Hippocampal formation (tissue), 2 donors: ENCODE measurements at places on chromosomes 6 and 20.

- no peak for DNase-seq
Observed at GRCh38 chr20:16922834-16923233, 174.7 kb downstream of the OTOR start.

DNA sequence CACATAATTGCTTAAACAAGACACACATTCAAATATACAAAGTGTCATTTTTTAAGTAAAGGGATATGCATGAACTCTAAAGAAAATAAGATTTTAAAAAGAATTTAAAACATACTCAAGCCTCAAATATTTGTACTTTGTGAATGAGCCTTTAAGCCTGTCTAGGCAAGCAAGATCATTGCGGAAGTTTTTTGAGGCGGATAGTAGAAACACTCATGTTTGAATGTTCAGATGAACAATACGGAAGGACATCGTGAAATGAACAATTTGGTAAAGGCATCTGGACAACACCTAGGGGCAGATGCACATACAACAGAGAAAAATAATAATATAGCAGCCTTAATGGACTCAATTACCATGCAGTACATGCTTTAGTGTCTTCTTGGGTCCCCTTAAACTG, 928.9 kb downstream of the TFAP2A start:
- DNase-seq = no peak

DNA sequence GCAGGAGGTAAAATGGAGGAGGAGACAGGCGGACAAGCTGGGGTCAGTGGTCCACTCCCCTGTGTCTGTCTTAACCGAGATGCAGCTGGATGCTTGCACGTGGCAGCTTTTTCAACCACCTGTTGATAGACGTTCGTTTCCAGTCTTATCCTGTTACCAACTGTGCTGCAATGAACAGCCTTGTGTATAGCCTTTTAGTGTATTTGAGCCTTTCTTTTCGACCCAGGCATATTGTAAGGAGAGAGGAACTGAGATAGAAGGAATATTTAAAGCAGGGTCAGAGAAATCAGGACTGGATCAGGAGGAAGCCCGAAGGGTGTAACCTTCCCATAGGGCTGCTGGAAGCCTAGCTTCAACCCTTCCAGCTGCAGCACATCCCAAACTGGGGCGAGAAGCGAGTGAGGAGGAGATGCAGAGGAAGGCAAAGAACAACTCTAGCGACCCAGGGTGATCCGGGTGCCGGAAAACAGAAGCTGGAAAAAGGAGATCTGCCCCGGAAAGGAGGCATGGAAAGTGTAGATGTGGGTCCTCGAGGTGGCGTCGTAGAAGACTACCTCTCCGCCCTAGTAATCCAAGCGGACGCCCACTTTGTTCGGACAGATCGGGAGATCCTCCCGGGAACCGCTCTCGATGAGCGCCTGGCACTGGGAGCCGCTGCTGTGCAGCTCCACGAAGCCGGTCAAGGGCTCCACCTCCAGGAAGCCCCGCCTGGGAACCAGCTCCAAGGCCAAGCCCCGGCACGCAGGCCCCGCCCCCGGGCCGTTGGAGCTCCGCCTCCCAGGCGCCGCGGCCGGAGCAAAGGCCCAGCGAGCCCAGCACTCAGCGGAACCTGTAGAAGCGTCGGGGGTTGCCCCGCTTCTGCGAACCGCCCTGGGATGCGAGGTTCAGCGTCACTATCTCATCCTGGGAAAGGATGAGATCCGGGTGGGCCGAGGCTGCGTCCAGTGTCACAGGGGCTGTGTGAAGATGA, 11.2 kb downstream of the TRIM31 start:
- peak; percentile 83 for DNase-seq

- no peak for DNase-seq
Observed at GRCh38 chr6:106599440-106599839, 29.9 kb downstream of the RTN4IP1 start.

DNA sequence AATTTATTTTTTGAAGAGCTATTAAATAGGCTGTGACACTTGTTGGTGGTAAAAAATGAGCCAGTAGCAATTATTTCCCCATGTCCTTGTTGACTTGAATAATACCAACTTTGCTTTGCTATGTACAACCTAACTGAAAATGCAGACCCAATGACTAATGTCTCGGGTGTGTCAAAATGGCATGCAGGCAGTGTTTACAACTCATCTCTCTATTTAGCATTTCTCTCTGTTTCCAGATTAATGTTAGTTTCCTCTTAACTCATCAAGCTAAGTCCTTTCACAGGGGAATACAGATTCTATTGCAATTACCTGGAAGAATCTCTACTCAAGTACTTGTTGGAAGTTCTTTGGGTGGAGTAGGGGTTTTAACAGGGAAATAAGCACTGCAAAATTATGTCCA, 504.4 kb downstream of the BCKDHB start:
- DNase-seq = no peak

GRCh38 chr20:60142587-60142986, 184.4 kb downstream of the CDH26 start:
- DNase-seq = no peak

DNA sequence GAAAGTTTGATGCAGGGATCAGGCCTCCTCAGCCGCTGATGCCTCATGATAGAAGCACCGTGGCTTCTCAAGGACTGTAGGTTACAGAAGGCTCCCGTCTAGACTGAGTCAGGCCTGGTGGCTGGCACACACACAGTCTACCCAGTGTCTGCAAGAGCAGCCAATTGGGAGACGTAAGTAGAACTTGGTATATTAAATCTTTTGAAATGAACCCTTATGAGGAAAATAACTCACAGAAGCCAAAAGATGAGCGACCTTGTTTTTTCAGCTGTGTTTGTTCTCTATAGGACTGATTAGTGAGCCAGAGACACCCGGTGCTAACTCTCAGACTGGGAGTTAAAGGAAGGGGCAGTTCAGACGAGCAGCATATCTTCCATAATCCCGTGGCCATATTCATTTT, 5.9 kb upstream of the PDE10A start:
- DNase-seq = no peak

DNA sequence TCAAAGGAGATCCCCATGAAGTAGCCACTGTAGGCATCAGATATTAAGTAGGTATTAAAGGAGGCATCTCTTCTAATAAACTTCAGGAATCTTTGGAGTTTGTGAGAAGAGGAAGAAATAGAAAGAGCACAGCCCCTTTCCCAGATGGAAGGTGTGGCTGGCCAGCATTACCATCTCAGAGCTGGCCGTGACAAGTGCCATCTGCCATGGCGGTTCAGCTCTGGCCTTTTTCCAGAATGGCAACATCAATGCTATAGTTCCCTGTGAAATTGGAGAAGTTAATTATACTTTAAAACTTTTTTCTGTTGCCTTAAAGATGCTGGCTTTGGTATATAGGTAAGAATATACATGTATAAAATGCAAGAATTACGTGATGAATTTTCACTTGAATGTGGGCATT, 51.9 kb upstream of the MCUR1 start:
- no peak for DNase-seq

GRCh38 chr6:63236398-63236817, 25.1 kb downstream of the FKBP1C start:
- no peak for DNase-seq

- no peak for DNase-seq
Observed at GRCh38 chr20:58053391-58054055, 174.9 kb downstream of the ANKRD60 start.

DNA sequence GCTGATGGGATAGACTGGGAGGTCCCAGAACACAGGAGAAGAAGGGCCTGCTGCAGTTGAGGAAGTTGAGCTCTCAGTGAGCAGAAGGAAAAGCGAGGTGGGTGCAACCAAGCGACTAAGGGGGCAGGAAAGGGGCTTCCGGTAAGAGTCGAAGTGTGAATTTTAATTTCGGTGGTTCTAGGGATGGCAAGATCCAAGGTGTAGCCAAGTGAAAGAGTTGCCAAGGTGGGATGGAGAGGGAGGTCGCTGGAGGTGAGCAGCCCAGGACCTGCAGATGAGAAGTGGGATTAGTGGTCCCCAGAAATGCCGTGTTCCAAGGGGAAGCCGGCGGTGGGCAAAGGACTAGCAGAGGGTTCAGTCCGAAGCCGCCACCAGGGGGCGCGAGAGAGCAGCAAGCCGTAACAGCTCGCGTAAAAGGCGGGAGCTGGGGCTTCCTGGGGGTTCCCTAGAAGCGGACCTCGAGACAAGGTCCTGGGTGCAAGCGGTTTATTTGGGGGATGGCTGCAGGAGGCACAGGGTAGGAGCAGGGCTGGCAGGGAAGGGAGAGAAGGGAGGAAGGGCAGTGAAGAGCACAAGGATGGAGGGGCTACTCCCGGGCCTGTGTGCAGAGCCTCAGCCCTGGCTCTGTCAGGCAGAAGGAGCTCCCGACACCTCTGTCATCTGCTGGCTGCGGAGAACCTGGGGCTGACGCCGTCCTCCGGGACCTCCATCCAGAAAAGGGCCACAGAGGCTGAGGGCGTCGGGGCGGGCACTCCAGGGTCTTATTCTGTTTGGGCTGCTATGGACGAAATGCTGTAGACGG, 103.6 kb downstream of the PAX1 start:
- peak; percentile 1 for DNase-seq

- DNase-seq = no peak
Observed at GRCh38 chr20:53736757-53737395, 143.2 kb upstream of the ZNF217 start.

DNA sequence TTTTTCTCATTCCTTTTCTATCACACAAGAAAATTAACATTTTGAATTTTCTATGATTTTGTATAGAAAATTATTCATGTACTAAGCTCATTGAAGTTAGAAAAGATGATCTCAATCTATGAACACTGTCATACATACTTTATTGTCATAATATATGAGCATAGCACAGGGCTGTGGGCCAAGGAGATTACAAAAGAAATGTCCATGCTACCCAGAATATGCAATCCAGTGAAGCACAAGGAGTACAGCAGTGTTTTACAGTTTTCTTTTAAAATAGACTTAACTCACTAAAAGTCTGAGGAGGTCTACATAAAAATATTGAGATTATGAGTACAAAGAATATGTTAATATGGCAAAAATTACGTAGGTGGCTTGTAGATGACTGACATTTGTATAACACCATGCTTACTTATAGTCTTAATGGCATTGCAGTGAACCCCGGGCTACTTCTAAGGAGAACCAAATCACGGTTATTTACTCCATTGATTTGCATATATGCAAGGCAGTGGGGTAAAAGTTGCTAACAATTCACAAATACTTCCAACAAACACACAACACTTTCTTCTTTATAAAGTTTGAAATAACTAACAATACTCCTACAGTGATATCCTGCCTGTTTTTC, 257.1 kb downstream of the BCKDHB start:
- no peak for DNase-seq

DNA sequence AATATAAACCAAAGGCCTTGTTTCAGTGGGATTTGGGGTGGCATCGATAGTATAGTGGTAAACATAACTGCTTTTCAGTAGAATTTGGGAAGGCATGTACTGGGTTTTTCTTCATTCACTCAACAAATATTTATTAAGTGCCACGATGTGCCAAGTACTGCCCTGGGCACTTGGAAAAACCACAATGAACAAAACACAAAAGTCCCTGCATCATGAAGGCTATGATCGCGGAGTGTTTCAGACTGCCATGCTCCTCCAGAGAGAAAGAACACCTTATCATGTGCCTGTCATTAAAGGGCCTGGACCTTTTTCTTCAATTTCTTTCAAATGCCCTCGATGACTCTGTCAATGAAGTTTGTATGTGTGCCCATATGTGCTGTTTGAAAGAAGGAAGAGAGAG, 59.2 kb upstream of the CEP85L start:
- DNase-seq = no peak

- no peak for DNase-seq
Observed at GRCh38 chr20:23201658-23202057, 115.5 kb upstream of the CD93 start.

GRCh38 chr20:43124241-43124640, 65.5 kb downstream of the PTPRT start:
- no peak for DNase-seq

DNA sequence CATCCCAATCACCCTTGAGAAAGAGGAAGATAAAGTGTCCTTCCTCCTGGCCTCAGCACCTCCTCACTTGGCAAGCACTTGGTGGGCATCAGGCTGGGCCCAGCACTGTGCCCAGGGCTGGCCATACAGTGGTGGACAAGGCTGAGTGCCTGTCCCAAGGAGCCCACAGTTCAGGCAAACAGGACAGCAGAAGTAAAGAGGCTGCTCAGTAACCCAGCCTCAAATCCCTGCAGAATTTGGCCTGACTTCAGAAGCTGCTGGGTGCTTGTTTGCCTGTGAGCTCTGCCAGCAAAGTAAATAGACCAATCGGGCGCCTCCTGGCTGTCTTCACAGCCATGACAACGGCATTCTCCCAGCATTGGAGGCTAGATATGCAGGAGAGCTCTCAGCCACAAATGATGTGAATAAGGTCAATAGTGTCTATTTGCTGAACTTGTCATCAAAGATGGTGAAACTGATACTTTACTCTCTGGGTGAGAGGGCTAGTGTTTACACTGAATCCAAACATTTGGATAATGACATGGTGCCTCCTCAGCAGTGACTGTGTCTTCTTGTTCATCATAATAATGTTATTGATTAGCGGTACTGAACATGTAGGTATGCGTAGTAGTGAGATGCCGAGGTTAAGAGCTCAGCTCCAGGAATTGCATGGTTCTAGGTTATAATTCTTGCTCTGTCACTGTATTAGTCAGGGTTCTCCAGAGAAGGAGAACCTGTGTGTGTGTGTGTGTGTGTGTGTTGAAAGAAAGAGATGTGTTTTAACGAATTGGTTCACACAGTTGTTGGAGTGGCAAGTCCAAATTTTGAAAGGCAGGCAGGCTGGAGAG, 36.9 kb upstream of the FANCE start:
- peak; percentile 93 for DNase-seq

- peak; percentile 15 for DNase-seq
Observed at GRCh38 chr20:42862446-42862845, 327.3 kb downstream of the PTPRT start.

DNA sequence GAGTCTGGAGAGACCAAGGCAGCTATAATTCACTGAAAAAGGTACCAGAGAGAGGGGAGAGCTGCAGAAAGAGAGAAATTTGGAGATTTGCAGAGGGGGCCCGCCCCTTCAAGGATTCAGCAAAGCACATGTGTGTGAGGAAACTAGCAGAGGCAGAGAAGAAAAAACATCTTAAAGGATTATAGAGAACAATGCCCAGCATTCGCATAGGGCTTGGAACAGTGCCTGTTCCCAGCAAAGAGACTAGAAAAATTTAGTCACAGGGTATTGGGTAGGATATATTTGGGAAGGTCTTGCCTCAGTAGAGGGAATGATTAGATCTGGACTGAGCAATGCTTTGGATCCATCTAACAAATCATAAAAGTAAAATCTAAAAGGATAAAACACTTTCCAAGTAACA, 44.0 kb downstream of the SRPK1 start:
- no peak for DNase-seq

DNA sequence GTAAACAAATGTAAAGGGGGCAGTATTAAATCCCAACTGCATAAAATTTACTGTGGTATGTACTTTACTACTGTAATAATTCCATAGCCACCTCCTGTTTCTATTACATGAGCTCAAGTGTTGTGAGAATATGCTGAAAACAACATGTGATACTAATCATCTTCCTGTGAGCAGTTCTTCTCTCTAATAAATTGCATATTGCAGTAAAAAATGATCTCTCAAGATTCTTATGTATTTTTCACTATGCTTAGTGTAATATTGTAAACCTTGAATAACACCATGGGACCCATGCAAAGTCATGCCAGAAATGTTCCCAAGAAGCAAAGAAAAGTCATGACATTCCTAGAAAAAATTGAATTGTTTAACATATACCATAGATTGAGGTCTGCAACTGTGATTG, 133.0 kb upstream of the ATXN1 start:
- DNase-seq = no peak
